ENCODE measurements at places on chromosomes 13 and 19. TPM values are rescaled to one million over a fixed set of nuclear protein-coding genes. Genes with fewer than 3 reads are reported as not detected.

DNA sequence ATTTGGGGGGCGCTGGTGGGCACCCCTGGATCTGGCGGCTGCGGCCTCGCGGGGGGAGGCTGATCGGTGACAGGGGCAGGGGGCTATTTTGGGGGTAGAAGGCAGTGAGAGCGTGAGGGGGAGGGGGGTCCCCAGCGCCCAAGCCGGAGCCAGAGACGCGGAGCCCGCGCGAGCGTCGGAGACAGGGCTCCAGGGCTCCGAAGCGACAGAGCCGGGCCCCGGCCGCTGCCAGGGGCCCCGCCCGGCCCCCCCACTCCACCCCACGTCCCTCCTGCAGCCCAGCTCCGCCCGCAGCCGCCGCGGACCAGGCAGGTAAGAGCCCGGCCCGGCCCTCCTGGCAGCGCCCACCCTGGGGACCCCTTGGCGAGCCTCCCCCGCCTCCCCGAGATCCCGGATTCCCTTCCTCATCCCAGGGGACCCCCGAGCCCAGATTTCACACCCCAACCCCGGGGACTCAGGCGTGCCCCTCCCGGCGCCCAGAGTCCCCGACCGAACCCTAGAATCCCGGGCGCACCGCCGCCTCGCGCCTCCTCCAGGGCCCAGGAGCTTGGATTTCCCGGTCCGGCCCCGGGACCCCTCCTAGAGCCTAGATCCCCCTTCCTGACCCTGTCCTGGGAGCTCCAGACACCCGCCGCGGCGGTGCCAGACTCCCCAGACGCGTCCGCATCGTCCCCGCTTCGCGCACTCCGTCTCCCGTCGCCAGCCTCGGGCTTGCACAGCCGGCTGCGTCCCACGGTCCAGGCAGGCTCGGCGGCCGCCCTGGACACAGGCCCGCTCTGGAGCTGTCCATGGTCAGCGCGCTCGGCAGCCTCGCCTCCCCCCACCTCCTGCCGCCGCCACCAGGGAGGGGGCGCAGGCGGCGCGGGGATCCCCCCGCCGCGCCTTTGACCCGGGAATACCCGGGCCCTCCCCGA is at the start of gene PPFIA3:
PPFIA3 (plus strand) TSS at position 134 of the 914 bp plus-strand sequence. CDS start 8,330 bp downstream, outside the sequence.
- DNase-seq, result no peak

- DNase-seq, result no peak
Observed at GRCh38 chr13:51802631-51803418, 1.1 kb downstream of the DHRS12 start.

- no peak for DNase-seq
Observed at GRCh38 chr13:59745392-59745788, 418.3 kb downstream of the DIAPH3 start.

GRCh38 chr13:38630780-38631179 is 56.1 kb upstream of the FREM2 start:
- DNase-seq, result no peak

DNA sequence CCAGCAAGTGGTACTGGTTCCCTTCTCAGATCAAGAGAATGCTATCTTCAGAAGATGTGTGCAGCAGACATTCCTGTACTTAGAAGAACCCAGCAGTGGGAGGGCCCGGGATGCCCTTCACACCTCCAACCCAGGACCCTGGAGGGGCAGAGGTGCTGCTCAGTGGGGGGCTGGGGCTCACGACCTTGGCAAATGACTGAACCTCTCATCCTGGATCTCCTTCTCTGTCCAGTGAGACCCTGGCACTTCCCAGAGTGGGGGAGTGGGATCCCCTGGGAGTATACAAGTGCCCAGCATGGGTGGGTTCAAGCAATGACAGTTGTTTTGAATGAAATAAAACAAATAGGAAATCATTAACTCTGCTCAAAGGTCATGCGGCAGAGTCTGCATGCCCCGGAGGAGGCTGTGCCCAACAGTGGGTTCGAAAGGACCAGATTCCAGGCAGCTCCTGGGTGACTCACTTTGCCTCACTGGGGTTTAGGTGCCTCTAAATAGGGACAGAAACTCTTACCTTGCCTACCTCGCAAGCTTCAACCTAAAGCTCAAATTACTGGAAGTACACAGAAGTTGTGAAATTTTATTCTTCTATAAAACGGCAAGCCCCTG is 26.9 kb downstream of the GGACT start:
- no peak for DNase-seq

C19orf18 gene
- not detected for total RNA-seq

- no peak for DNase-seq
Observed at GRCh38 chr13:113149711-113150549, 8.5 kb upstream of the PROZ start.

KLK3 gene
- total RNA-seq, result not detected

DNA sequence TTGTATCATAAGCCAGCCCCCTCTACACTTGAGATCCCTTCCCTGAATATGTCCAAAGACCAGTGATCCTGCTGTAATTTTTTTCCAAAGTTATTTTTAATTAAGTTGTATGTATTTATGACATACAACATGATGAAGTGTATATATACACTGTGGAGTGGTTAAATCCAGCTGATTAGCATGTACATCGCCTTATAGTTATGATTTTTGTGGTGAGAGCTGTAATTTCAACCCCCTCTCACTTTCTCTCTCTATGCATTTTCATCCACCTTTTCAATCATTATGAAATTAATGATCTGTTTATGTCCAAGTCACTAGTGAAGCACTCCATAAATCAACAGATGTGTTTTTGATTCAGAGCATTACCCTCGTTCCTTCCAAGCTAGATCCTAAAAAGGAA is 85.3 kb downstream of the KCTD12 start:
- DNase-seq, result no peak

ZNF766 gene
- 14.6 TPM for total RNA-seq
